ENCODE measurements at places on chromosomes 11 and 22.
A peak's percentile ranks its signal among the peaks of the same experiment; 100 is the strongest.

GRCh38 chr22:43878079-43878795 is 13.6 kb downstream of the PNPLA5 start:
- no peaks in the 10 kb centered on the region for H3K27me3 ChIP-seq
- no peak for DNase-seq
- H3K36me3 ChIP-seq = no peaks in the 10 kb centered on the region
- H3K4me3 ChIP-seq = no peak overlapping the region
- no peaks in the 10 kb centered on the region for H3K4me1 ChIP-seq

DNA sequence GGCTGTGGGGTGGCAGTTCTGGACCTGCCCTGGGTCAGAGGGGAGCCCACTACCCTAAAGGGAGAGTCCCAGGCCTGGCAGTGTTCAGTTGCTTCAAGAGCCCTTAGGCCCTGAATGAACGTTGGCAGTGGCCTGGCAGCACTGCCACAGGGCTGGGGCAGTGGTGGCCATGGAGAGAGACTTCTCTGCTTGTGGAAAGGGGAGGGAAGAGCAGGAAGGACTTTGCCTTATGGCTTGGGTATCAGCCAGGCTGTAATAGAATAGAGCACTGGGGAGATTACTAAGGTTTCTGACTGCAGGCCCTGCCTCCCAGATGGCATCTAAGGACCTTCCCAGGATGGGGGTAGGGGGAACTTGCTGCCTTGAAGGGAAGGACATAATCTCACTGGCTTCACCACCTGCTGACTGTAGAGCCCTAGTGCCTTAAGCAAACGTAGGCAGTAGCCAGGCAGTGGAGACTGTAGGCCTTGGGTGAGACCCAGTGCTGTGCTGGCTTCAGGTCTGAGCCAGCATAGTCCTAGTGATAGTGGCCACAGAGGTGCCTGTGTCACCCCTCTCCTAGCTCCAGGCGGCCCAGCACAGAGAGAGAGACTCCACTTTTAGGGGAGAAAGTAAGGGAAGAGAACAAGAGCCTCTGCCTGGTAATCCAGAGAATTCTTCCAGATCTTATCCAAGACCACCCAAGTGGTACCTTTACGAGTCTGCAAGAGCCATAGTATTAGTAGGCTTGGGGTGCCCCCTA is 27.6 kb downstream of the PLA2G6 start:
- DNase-seq = no peak
- no peaks in the 10 kb centered on the region for H3K36me3 ChIP-seq
- H3K4me3 ChIP-seq = no peak overlapping the region
- H3K4me1 ChIP-seq = no peaks in the 10 kb centered on the region

- H3K36me3 ChIP-seq = no peaks in the 10 kb centered on the region
- peak overlapping the region; percentile 78 for H3K4me3 ChIP-seq
- H3K27ac ChIP-seq = peak overlapping the region; percentile 96
- H3K27me3 ChIP-seq = no peaks in the 10 kb centered on the region
These were observed 398 bp upstream of the FAM89B start for GRCh38 chr11:65571940-65572339.

DNA sequence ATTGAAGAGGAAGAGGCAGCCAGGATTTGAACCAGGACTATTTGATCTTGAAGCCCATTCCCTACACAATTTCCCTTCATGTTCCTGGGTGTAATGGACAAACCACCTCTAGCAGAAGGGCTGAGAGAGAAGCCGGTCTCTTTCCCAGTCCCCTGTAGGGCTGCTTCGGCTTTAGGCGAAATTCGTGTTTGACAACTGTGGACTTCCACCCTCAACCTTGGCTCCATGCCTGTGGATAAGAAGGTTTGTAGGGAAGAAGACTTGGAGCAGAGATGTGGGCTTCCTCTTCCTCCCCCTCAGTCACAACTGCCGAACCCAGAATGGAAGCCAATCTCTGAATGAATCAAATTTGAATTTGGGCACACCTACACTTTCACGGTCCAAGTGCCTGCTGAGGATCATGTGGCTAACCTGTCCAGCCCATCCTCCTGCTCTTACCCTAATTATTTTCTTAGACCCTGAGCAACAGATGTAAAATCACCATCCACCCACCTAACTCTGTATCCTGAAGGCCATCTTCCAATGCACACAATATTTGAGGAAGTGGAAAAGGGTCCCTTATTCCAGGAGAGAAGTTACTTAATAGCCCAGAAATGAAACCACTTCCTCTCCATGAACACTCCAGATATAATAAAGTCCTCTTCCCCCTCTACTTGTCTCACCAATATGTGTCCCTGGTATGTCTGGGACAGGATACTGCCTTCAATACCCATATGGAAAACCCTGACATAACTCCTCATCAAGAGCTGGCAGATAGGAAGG is 10.1 kb upstream of the SCN2B start:
- DNase-seq = no peak
- no peaks in the 10 kb centered on the region for H3K27me3 ChIP-seq
- no peak overlapping the region for H3K27ac ChIP-seq

DNA sequence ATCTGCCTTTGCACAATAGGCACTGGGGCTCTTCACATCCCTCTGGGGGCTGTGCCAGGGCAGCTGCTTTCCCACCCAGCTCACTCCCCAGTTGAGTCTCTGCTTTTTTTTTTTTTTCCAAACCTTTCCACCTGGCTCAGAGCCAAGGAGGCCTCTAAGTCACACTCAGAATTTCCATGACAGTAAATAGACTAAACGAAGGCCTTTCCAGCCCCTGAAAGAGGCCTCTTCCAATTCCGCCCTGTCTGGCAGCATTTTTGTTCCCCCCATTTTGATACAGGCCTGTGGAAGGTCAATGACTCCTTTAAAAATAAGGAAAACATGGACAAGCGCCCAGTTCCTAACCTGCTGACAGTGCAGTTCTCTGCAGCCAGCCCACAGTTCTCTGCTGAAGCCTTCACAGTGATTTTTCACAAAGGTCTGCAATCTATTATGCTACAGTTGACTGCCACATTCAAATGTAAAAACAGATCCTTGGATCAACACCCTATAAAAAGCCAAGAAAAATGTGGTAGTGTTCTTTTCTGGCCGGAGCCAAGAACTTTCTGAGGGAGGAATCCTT is 107.5 kb upstream of the SESN3 start:
- peak; percentile 50 for DNase-seq
- H3K27me3 ChIP-seq = no peaks in the 10 kb centered on the region
- H3K36me3 ChIP-seq = no peaks in the 10 kb centered on the region
- H3K4me3 ChIP-seq = no peak overlapping the region
- peak overlapping the region; percentile 74 for H3K27ac ChIP-seq

DNA sequence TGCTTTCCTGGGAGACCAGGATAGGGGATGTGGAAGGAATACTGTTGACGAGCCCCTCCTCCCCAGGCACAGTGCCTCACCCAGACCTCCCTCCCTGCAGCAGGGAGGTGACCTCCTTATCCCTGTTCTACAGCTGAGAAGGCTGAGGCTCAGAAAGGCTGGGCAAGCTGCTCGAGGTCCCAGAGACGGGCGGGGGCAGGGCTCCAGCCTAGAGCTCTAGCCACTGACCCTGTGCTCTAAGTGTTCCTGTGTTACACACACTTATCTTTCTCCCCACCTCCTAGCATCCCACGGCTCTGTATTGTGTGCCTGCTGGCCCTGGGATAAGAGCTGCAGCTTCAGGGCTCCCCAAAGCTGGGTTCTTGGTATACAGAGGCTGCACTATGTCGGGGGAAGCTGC is 7.9 kb downstream of the CCDC134 start:
- no peaks in the 10 kb centered on the region for H3K27me3 ChIP-seq
- no peak overlapping the region for H3K4me3 ChIP-seq
- no peaks in the 10 kb centered on the region for H3K36me3 ChIP-seq
- no peak overlapping the region for H3K27ac ChIP-seq

GRCh38 chr11:113587308-113587739 is 112.1 kb upstream of the DRD2 start:
- DNase-seq = no peak
- no peak overlapping the region for H3K27ac ChIP-seq
- H3K4me3 ChIP-seq = no peak overlapping the region
- no peaks in the 10 kb centered on the region for H3K27me3 ChIP-seq
- no peaks in the 10 kb centered on the region for H3K4me1 ChIP-seq
- H3K36me3 ChIP-seq = no peaks in the 10 kb centered on the region

- H3K27me3 ChIP-seq = no peaks in the 10 kb centered on the region
- no peak for DNase-seq
- H3K27ac ChIP-seq = peak overlapping the region; percentile 57
- H3K4me3 ChIP-seq = no peak overlapping the region
These were observed 14.2 kb upstream of the APOA1 start for GRCh38 chr11:116851626-116852025.

DNA sequence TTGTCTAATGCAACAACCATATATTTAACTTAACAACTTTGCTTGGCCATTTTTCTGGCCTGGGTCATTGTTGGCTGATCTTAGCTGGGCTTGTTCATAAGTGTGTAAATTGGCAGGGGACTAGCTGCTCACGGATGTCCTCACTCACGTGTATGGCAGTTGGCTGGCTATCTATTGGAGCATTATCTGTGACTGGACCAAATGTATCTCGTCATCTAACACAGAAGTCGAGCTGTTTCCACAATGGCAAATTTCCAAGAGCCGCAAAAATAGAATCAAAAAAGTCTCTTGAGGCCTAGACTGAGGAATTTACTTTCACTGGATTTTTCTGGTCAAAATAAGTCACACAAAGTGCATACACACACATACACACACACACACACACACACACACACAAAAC is 893.3 kb downstream of the FAM181B start:
- H3K4me1 ChIP-seq = no peaks in the 10 kb centered on the region
- no peaks in the 10 kb centered on the region for H3K27me3 ChIP-seq
- no peak for DNase-seq
- no peak overlapping the region for H3K27ac ChIP-seq

DNA sequence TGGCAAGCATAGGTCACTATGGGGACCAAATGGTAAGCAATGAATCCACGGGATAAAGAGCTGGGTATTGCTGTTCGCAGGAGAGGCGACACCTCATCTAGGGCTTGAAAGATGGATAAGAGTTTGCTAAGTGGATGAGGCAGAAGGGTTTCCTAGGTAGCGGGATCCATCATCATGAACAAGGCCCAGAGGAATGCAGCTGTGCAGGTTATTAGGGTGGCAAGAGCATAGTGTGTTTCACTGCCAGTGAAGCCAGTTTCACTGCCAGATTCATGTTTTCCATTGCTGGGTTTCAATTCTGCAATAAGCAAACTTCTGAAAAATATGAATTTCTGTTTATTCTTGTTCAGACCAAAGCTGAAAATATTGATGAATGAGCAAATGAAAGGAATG is 27.2 kb downstream of the WEE1 start:
- H3K27me3 ChIP-seq = no peaks in the 10 kb centered on the region
- no peak overlapping the region for H3K27ac ChIP-seq
- no peaks in the 10 kb centered on the region for H3K36me3 ChIP-seq
- no peak overlapping the region for H3K4me3 ChIP-seq

DNA sequence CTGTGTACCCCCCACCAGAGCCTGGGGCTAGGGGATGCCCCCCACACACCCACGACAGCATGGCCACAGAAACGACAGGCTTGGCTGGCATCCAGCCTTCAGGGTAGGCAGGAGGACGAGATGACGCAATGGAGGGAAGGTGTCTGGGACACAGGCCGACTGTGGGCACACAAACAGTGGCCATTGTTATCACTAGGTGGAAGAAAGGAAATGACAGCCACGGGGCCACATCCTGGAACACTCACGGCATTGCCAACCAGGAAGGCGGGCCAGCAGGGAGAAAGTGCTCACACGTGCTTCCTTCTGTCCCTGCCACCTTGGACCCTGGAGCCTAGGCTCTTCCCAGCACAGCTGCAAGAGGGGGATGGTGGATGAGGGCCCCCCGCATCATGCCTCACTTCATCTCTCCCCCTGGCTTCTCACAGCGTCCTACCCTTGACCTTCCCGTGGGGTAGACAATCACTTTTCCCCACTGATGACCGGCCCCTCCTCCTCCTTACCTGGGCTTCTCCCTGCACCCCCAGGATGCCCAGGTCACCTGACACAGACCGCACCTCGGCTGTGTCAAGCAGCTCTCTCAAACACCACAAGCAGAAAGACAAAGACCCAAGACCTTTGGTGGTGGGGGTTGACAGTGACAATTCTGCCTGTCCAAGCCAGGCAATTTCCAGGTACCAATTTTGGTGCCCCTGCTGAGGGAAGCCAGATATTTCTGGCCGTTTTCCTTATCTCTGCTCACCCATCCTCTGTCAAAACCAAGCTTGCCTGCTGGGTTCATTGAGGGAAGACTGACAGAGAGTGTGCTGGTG is 8.6 kb downstream of the PLA2G6 start:
- no peaks in the 10 kb centered on the region for H3K27me3 ChIP-seq
- DNase-seq = peak; percentile 90
- H3K4me1 ChIP-seq = peaks cover 9% of the 10 kb centered on the region
- H3K27ac ChIP-seq = peak overlapping the region; percentile 87

GRCh38 chr22:36730176-36730858 is 26.8 kb upstream of the CACNG2 start:
- no peaks in the 10 kb centered on the region for H3K27me3 ChIP-seq
- no peak for DNase-seq
- H3K36me3 ChIP-seq = no peaks in the 10 kb centered on the region
- H3K27ac ChIP-seq = no peak overlapping the region
- no peaks in the 10 kb centered on the region for H3K4me1 ChIP-seq
- H3K4me3 ChIP-seq = no peak overlapping the region

GRCh38 chr11:119669487-119669886 is 59.5 kb downstream of the NECTIN1 start:
- no peak for DNase-seq
- no peaks in the 10 kb centered on the region for H3K27me3 ChIP-seq
- H3K27ac ChIP-seq = no peak overlapping the region
- H3K4me1 ChIP-seq = peaks cover 1% of the 10 kb centered on the region

DNA sequence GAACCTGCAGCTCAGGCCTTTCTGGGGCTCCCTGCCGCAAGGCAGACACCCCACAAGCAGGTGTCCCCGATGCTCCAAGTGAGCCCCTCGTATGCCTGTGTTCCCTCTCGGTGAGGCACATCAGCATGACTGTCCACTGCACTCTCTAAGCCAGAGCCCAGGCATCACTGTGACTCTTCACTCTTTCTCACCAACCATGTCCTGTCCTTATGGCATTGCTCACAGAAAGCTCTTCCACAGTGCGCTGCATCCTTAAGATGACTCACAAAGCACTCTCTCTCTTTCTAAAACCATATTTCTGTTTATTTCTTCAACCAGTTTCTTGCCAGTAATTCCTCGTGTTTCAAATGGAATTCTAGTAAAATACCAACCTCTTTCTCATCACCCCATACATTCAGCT is 18.1 kb downstream of the GAB4 start:
- no peaks in the 10 kb centered on the region for H3K36me3 ChIP-seq
- H3K4me1 ChIP-seq = no peaks in the 10 kb centered on the region
- DNase-seq = no peak
- H3K27ac ChIP-seq = no peak overlapping the region
- no peak overlapping the region for H3K4me3 ChIP-seq
- H3K27me3 ChIP-seq = no peaks in the 10 kb centered on the region

GRCh38 chr11:111937844-111938243 is 701 bp downstream of the DIXDC1 start:
- peak overlapping the region; percentile 71 for H3K27ac ChIP-seq
- no peak for DNase-seq
- no peaks in the 10 kb centered on the region for H3K36me3 ChIP-seq
- H3K4me1 ChIP-seq = no peaks in the 10 kb centered on the region
- H3K27me3 ChIP-seq = no peaks in the 10 kb centered on the region
- H3K4me3 ChIP-seq = peak overlapping the region; percentile 60

Measured in prostate gland (tissue), 2 donors.